Activated naive CD4-positive, alpha-beta T cell treated with anti-CD3 and anti-CD28 coated beads, Interleukin-2, amount 50 U/mL, for 16 hours (primary cell): ENCODE measurements at places on chromosomes 16 and 17.

GRCh38 chr16:19431636-19432340 lies 14.1 kb downstream of the TMC5 start:
- DNase-seq: no peak

DNA sequence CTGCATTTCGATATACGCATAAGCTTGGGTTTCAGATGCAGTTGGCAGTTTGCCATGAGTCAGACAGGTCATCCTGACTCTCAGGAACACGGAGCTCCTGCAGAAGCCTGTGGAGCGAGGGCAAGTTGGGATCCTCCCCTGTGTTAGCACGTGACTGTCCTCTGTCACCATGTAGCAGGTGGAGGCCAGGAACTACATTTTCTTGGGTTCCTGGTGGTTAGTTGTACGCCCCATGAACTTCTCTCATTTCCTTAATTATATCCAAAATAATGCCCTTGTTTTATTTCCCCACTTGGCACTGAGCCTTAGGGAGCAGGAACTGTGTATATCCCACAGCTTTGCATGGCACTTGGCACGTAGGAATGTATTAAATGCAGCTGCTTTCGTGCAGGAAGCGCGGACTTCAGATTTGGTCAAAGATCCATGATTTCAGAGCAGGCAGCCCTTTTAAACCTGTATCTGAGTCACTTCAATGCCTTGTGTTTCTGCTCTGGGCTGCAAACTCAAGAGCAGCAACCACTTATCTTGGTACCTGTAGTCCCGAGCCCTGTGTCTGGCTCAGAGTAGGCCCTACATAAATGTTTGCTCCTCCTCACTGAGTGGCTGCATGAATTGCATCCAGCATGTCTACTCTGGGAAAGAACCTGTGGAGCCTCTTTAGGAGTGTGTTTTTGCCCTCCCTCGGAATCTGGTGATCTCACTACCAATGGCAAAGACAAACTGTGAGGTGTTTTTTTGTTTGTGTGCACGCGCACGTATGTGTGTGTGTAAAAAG lies 428.4 kb downstream of the MAF start:
- no peak for DNase-seq

DNA sequence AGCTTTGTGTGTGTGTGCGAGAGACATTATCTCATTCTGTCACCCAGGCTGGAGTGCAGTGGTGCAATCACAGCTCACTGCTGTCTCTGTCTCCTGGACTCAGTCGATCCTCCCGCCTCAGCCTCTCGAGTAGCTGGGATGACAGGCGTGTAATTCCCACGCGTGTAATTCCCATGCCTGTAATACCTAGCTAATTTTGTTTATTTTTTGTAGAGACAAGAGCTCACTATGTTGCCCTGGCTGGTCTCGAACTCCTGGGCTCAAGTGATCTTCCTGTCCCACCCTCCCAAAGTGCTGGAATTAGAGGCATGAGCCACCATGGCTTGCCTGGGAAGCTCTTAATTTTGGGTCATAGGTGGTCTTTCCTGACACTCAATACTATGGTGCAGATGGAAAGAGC lies 205.3 kb upstream of the TNRC6C start:
- DNase-seq: no peak

DNA sequence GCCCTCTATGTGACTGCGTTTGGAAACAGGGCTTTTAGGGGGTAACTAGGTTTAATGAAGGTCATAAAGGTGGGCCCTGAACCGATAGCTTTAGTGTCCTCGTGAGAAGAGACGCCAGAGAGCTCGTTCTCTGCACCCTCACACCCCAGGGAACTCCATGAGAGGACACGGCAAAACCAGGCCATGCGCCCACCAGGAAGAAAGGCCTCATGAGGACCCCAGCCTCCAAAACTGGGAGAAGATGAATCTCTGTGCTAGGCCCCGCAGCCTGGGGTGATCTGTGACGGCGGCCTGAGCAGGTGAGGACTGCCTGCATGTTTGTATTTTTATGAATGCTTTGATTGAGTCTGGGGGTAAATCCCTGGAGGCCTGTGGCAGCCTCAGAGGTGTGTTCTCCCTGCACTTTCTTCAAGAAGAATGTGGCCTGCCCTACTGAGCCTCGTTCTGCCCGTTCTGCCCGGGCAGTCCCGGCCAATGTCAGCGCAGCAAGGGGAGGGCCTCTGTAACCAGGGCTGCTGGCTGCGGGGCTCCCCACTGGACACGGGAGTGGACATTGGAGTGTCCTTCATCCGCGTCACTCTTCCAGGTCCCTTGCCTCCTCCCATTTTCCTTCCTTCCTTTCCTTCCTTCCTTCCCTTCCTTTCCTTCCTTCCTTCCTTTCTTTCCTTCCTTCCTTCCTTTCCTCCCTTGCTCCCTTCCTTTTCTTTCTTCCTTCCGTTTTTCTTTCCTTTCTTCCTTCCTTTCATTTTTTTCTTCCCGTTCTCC lies 6.8 kb upstream of the RNF213 start:
- DNase-seq: no peak

DNA sequence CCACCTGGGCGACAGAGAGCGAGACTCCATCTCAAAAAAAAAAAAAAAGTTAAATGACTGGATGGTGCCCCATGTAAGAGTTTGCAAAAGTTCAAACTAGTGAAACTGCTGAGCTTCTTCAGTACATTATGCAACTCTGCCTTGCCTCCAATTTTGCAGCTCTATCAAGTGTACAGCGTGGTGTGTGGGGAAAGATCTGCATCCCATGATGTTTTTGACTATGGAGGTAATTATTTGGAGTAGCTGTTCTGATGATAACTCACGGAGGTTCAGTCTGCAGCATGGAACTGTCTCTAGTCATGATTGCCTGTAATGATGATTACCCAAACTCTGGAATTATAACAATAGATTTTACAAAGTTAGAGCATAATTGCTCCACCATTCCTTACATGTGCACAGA lies 149.6 kb downstream of the PITPNC1 start:
- DNase-seq: no peak

DNA sequence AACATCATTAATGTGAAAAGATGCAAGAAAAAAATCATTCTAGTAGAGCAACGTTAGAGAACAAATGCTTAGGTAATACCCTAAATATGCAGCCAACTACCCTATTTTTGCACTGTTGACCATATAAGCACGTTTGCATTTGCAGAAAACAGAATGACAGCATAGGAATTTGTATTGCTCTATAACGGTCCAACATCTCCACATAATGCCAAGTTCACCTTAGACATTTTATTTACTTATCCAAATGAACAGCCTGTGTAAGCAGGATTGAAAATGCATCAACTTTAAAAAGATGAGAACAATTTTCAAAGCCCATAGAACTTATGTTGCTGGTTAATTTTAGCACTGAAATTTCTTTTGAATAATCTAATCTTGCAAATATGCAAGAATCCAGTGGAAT lies 19.1 kb upstream of the RSL1D1 start:
- no peak for DNase-seq

DNA sequence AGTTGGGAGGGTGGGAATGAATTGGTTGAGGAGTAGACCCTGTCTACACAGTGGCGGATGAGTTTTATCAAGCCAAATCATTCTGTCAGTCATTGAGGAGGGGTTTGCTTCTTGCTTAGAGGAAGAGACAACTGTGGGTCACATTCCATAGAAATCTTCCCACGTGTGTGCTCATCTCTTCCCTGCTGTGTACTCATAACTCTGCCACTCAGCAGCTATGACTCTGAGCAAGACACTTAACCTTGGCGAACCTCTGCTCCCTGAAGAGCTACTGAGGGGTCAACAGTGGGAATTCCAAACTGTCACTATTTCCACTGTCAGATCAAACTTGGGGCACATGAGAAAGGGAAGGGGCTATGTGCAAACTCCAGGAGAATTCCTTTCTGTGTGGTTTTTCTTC lies 72.6 kb upstream of the COX10 start:
- no peak for DNase-seq

GRCh38 chr17:70225276-70225675 lies 55.9 kb downstream of the KCNJ2 start:
- no peak for DNase-seq

DNA sequence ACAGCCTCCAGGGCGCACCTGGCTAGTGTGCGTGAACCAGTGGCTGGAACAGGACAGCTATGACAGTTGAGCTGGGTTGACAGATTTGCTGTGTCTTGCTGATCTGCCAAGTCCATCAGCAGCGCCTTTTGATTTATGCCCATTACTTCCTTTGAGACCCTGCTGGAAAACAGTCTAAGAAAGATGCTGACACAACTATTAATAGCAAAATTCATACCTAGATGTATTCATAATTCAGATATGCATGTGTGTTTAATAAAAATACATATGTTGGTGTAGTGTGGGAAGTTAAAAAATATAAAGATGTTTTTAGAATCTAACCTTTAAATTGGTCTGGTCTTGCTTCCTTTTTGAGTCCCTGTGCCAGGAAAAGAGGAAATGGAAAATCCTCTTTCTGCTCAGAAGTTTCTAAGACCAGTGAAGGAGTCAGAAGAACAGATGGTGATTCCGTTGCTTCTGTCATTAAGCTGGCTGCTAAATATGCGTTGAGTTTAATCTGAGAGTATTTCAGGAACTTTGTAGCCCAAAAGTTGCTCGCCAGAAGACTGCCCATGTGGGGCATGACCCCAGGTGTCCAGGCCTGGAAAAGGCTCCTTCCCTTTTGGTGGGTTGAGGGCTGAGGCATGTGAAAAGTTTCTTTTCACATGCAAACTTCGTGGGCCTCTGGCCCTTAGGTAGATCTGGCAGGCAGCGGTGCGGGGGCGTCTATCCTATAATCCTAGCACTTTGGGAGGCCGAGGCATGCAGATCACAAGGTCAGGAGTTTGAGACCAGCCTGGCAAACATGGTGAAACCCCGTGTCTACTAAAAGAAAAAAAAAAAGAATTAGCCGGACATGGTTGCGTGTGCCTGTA lies 40.0 kb upstream of the ENDOV start:
- no peak for DNase-seq

DNA sequence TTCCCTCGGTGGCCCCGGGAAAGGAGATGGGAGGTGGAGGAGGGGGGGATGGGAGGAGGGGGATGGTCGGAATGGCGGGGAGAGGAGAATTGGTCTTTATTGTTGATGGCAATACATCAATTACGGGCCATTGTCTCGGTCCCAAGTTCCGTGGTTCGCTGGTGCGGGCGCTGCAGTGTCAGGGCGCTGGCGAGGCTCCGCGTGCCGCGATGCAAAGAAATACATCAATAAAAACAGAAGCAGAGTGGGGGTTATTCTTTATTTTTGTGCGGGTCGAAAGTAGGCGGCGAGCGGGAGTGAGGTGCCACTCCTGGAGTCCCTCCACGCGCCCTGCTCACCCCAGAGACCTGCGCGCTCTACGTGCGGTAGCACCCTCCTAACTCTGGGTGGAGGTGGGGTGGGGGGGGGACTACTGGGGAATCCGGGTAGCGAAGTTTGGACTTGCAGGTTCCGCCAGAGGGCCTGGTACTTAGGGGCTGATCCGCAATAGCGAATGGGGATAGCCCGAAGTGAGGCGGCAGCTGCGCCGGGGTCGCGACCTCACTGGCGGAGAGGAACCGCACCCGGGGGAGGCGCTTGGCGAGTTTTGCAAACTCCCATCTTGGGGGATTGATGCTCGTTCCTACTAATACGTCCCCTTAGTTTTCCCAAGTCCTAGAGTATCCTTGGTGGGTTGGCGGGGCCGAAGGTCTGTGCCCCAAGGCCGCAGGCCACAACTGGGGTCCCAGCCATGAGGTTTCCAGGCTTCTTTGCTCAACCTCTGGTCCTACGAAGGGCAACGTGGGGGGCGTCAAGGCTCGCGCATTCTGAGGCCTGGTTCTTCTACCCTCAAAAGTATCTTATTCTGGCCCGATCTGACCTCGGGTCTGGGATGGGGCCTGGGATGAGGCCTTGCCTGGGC lies 3.5 kb upstream of the SALL1 start:
- no peak for DNase-seq

- peak; percentile 25 for DNase-seq
Measured at GRCh38 chr16:46947900-46948547, 25.4 kb downstream of the DNAJA2 start.

GRCh38 chr17:69477204-69477902 lies 62.9 kb downstream of the MAP2K6 start:
- no peak for DNase-seq

DNA sequence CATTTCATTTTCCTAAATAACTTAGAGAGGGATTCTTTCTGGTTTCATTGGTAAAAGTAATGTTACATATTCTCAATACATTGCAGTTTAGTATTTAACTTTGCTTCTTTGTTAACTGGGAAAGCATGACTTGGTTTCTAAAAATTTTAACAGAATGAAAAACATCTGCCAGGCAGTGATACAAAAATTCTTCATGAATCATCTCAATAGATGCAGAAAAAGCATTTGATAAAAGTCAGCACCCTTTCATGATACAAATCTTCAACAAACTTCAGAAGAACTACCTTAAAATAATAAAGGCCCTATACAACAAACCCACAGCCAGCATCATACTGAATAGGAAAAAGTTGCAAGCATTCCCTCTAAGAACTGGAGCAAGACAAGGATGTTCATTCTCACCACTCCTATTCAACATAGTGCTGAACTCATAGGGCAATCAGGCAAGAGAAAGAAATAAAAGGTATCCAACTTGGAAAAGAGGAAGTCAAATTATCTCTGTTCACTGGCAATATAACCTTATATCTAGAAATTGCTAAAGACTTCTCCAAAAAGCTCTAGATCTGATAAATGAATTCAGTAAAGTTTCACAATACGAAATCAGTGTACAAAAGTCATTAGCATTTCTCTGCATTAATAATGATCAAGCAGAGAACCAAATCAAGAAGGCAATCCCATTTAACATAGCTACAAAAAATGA lies 50.4 kb downstream of the SLFN5 start:
- DNase-seq: no peak

DNA sequence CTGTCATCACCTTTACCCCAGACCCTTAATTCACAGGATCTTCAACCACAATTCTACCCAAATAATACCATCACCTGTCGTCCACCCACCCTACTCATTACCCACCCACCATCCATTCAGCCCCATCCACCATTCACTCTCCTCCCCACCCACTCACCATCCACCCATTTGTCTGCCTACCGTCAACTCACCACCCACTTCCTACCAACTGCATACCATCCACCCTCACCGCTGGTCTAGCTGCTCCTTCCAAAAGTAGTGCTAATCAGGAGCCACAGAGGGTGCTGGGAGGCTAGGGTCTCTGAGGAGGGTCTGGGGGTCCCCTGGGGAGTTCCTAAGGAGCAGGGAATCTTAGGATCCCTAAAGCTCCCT lies 12.0 kb upstream of the IGFBP4 start:
- no peak for DNase-seq

- DNase-seq: no peak
Measured at GRCh38 chr16:78823027-78823426, 723.6 kb downstream of the WWOX start.

- no peak for DNase-seq
Measured at GRCh38 chr17:5472511-5472910, 3.7 kb upstream of the DHX33 start.

- no peak for DNase-seq
Measured at GRCh38 chr17:42879596-42879985, 21.0 kb upstream of the G6PC1 start.

GRCh38 chr17:75457047-75457654 lies 716 bp downstream of the TMEM94 start:
- peak; percentile 13 for DNase-seq

DNA sequence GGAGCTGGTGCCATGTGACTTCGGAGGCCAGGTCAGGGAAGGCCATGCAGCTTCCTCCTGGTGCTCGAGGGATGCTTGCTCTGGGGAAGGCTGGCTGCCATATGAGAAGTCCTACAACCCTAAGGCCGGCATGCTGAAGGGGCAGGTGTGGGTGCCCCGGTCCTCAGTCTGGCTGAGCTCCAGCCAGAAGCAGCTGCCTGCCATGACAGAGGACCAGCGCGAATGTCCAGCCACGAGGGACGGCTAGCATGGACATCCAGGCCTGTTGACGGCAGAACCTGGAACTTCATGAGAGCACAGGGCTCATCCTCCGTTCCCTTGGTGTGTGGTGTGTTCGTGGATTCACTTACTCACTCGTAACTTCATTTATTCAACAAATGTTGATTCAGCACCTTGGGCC lies 140.6 kb downstream of the IRF8 start:
- DNase-seq: no peak
